GM03348 (cell line): ENCODE measurements at places on chromosomes 16 and 17.

DNA sequence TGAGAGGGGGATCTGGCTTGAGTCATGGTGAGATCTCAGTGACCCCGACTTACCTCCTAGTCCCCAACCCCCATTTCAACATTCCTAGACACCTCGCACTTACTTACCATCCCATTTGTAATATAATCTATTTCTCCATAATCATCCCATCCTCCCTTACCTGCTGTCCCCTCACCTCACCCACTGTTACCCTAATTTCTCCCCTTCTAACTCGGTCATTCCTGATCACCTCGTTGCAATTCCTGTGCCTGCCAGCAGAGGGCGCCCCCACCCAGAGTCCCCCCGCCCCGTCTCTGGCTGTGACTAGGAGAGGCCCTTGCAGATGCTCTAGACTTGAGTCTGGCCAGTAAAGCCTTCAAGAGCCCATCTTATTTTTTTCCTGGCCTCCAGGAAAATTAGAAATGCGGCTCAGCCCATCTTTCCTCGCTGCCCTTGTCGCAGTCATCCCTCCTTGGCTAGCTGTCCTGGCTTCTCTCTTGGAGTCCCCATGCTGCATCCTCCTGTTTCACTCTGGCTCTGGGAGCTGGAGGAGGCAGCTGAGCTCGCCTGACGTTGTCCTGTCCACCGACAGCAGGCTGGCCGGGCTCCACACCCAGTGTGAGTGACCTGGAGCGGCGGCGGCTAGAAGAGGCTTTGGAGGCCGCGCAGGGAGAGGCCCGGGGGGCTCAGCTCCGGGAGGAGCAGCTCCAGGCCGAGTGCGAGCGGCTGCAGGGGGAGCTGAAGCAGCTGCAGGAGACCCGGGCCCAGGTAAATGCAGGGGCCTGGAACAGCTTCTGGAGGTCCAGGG lies 5.0 kb downstream of the TBKBP1 start:
- DNase-seq, result peak; percentile 94

- DNase-seq, result no peak
These were observed 101.4 kb downstream of the RMI2 start for GRCh38 chr16:11446566-11447119.

DNA sequence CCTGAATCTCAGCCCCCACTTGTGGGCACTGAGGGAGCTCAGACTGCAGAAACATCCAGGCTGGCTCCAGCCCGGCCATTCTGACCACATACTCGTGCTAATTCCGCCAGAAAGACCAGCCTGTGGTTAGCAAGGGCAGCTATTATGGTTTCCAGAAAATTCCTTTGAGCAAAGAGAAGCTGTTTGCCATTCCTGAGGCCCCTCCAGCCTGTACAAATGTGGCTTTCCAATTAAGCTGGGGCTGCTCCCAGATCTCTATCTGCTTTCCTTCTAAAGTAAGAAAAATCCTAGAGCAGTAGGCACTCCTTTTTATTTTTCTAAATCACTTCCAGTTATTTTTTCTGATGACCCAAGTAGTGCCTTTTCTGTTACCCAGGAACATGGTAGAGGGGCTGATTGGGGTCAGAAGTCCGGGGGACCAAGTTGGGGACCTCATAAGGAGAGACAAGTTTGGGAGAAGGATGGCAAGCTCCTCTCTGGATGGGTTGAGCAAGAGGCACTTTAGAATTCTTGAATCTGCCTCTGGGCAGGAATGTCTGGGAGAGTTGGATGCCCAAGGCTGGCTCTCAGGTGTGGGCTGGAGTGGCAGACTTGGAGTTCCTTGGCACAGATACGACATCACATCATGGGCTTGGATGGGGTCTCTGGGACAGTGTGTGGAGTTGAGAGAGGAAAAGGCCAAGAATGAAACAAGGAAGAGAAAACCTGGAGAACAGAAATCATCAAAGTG lies 83.3 kb upstream of the TNRC6C start:
- DNase-seq, result peak; percentile 87

- no peak for DNase-seq
These were observed 84.9 kb upstream of the CBX4 start for GRCh38 chr17:79923974-79924638.

GRCh38 chr17:73420897-73421296 lies 109.1 kb upstream of the CDC42EP4 start:
- DNase-seq, result peak; percentile 31

DNA sequence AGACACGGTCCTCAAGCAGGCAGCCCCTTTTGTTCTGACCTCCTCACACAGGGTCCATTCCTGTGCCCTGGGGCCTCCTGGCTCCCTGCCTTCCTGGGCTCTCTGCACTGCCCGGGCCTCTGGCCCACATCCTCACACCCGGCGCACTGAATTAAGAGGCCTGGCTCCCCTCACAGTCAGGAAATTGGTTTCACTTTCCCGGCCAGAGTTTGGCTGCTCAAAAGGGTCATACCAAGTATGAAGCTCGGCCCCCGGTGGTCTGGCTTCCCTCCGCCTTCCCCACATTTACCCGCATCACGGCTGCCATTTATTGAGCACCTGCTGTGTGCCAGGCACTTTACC lies 220.0 kb downstream of the NTN1 start:
- peak; percentile 51 for DNase-seq

- DNase-seq, result no peak
These were observed at the start of gene UTS2R for GRCh38 chr17:82371333-82372248. TSS of gene UTS2R (plus strand) at chr17:82371765. CDS start at chr17:82374325, 2,560 bp downstream.

DNA sequence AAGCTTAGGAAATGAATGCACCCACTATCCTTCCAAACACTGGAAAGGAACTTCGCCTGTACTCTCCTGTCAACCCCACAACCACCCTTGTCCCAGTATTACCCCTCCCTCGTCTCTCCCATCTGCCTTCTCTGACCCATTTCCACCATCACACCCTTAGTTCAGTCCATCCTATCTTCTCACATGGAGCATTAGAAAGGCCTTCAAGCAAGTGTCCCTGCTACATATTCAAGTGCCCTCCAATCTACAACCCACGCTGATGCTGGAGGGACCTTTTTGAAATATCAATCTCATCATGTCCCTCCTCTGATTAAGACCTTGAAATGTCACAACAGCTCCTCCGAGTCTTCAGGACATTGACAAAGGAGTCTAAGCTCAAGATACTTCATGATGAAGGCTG lies 133.8 kb upstream of the CCL2 start:
- no peak for DNase-seq

- DNase-seq, result peak; percentile 1
These were observed 6.6 kb downstream of the PRAC1 start for GRCh38 chr17:48715496-48716399.
